Fibroblast of skin of abdomen (primary cell): ENCODE measurements at places on chromosomes 7 and 10.

DNA sequence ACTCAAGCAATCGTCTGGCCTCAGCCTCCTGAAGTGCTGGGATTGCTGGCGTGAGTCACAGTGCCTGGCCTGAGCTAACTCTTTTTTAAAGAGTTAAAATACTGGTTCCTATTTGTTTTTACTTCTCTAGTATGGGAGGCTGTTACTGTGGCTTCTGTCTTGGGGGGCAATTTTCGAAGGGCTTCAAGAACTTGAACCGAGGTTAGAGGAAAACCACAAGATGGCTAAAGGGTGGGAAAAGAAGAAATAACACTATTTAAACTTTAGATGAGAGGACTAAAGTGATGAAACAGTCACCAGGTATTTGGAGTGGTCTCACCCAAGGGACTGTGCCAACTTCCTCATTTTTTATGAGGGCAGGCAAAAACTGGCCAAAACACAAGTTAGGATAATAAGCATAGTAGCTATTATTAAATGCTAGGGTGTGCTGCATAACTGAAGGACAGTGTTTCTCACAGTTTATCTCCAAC lies 17.8 kb downstream of the MET start:
- peak; percentile 29 for DNase-seq

GRCh38 chr7:104818961-104819880 lies 194.8 kb upstream of the KMT2E start:
- DNase-seq, result no peak

DNA sequence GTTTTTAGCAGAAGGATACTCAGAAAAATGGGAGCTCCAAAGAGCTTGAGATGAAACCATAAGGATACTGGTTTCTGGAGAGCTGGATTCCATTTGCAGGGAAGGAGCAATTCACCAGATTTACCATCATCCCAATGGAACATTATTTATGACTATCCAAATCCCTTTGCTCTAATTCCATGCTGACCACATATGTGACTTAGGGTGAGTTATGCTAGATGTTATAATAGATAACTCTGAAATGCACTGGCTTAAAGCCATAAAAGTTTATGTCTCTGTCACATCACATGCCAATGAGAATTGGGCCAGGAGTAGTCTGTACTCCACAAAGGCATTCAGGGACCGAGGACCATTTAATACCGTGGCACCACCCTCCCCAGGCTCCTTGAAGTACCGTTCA lies 185.2 kb downstream of the SKIDA1 start:
- peak; percentile 86 for DNase-seq

DNA sequence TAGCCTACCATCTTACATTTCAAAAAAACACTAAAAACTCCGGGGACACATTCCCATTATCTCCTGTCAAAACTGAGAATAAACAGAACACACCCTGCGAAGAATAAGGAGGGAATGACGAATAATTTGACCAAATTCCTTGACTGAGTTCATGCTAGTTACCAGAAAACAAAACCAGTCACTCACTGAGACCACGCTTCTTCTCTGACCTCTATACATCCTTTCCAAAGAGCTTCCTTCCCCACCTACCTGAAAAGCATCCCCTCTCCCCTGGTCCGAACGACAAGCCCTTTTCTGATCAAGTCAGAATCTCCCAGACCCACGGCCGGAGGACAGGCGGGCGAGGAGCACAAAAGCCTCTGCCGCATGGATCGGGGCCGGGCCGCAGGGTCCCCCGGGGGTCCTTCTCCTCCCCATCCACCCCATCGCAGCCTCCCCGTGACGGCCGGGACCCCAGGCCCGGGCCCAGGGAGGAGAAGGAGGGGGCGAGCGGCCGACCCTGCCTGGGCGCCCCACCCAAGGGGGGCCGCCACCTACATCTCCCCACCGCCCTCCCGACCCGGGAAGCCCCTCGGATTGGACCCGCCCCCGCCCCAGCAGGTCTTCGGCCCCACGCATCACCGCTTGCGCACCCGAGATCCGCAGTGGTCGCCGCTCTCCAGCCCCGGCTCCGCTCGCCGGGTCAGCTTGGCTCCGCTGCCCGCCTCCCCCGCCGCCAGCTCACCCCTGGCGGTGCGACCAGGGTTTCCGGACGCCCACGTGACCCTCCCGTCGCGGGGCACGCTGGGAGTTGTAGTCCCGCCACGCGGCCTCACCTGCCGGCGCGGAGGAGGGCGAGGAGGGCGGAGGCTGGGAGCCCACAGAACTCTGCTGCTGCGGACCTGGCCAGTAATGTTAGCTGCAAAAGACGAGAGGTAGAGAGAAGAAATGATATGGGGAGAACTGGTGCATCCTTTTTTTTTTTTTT lies at the start of gene SLC37A3:
Gene SLC37A3 (minus strand): TSS at position 747 of the 967 bp plus-strand sequence. CDS start 16,004 bp downstream, outside the sequence.
- peak; percentile 69 for DNase-seq

- DNase-seq, result no peak
Observed at GRCh38 chr10:30842185-30842584, 189.5 kb downstream of the ZNF438 start.

DNA sequence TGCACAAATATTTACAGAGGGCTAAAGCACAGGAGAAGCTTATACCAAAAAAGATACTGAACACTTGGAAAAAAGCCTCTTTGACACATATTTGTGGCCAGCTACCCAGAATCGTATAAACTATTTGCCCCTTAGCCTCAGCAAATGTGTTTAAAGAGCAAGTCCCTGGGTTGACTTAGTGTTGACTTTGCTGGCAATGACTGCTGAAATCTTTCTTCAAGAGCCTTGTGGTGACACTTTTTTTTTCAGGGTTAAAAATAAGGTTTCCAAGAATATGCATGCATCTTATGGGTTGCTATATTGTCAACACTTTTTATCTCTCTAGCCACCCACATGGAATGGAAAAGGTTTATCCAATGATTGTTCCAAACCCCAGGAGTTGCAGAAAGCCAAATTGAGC lies 14.9 kb upstream of the PLEKHS1 start:
- peak; percentile 18 for DNase-seq

DNA sequence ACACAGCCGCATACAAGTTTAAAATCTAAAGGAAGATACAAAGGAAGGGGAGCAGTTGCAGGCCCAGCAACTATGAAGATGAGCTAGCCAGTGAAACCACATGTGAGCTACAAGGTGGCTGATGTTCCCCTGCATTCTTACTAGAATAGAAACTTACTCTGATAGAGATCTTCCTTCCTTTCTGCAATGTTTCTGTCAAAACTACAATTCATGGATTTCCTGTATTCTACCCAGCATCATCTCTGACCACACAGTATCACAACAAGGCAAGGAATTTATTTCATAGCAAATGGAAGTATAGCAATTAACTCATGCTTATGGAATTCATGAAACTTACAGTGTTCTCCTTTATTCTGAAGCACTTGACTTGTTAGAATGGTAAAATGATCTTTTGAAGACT lies 68.7 kb upstream of the AASS start:
- DNase-seq, result no peak

- DNase-seq, result peak; percentile 44
Observed at GRCh38 chr10:70885481-70885880, 2.9 kb downstream of the PCBD1 start.

DNA sequence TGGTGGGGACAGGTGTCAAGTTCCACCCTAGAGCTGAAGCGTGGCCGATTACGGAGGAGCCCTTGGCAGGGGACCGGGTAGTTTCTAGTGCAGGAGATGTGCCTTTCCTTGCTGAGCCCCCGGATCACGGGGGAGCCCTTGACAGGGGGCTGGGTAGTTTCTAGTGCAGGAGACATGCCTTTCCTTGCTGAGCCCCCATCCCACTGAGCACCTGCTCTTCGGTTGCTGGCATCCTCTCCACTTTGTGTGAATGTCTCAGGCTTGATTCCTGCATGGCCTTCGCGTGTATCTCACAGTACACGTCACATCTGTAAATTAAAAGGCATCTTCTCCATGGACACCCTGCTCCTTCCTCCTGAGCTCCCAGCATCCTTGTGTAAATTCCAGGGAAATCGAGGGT lies 263.5 kb downstream of the ADARB2 start:
- no peak for DNase-seq

GRCh38 chr7:7653593-7654187 lies 13.1 kb downstream of the UMAD1 start:
- DNase-seq, result no peak

DNA sequence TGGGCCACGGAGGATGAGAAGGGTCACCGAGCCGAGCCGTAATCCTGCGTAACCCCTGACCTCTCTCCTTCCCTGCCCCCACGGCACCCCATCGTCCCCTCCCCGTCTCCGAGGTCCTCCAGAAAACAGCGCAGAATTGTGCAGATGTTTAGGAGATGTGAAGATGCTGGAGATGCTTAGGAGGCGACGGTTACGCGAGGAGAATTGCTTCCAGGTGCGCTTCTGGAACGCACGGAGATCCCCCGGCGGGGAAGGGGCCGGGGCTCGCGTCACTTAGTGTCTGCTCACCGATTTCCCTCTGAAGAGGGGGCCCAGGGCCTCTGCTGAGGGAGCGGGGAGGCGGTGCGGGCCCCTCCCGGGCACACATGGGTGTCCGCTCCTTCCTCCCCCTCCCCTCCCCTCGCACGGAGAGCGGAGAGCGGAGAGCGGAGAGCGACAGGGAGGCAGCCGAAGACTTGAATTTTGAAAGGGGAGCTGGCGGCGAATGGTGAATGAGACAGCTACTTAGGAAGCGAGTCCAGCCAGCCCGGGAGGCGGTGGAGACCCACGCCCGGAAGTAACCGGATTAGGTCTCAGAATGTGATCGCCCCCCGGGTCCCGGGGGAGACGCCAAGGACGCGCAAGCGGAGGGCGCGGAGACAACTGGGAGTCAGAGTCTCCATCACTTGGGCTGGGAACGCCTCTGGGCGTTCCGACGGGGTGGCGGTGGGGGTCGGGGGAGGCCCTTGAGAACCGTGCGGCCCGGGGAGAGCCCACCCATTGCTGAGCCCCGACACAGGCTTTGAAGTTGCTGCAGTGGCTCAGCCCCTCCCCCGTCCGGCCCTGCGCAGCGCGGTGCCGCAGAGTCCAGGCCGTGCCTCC lies 8.7 kb upstream of the EN2 start:
- DNase-seq, result no peak

DNA sequence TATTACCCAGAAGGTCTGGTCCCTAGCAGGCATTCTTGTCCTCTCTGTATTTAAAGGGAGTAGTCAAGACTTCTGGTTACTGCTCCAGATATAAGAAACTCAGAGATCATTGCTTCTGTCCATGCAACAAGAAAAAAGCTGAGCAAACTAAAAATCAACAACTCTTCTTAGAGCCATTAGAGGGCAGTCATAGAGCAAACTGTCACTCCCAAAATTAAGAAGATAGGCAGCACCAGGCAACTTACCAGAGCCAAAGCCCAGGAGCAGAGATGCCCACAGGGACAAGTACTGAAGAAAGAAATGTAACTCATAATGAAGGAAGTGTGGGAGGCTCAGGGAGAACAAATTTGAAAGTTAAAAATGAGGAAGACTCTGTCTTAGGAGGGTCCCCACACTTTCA lies 472.9 kb upstream of the COBL start:
- DNase-seq, result no peak

DNA sequence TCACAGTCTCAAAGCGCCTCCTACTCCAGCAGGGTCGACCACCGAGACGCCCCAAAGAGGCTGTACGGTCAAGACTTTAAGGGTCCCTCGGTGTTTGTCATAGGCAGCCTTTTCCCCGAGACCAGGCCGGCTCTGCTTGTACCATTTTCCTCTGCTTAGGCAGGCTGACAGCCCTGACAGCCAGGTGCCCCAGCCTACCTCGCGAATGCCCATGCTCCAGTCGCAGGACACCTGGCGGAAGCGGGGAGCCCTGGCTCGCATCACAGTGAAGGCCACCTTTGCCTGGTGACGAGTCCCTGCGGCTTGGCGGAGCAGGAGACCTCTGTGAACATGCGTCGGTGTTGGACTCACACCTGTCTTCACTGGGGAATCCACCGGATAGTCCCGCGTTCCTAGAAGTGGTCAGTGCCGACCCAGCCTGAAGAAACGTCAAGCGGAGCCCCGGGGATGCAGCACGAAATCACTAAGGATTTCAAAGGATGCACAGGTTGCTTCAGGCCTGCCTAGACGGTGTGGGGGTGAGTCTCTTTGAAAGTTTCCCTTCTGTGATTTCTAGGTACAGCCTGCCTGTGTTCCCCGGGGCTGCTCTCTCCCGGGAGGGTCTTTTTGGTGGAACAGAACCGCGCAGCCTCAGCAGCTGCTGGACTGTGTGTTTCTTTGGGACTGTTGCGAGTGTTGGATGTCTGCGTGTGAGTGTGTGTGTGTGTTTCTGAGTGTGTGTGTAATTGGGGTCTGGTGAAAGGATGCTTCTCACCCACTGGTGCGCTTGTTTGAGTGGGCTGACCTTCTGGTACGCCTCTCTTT lies 30.5 kb upstream of the ZNF273 start:
- DNase-seq, result no peak

DNA sequence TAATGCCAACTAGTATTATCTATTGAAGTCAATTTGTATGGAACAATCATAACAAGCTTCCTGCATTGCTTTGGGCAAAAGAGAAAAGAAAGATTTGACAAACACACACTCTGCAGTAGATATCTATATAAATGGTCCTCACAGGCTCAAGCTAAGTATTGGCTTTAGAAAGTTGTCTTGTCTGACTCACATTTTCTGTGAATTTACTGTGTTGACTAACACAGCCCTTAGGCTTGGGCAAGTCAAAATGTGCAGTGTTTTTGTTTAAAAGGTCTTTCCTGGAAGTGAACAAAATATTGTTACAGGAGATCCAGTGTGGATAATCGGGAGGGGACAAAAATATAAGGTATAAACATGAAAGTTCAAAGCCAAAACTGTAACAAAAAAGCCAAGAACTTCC lies 194.4 kb downstream of the RELN start:
- DNase-seq, result no peak

DNA sequence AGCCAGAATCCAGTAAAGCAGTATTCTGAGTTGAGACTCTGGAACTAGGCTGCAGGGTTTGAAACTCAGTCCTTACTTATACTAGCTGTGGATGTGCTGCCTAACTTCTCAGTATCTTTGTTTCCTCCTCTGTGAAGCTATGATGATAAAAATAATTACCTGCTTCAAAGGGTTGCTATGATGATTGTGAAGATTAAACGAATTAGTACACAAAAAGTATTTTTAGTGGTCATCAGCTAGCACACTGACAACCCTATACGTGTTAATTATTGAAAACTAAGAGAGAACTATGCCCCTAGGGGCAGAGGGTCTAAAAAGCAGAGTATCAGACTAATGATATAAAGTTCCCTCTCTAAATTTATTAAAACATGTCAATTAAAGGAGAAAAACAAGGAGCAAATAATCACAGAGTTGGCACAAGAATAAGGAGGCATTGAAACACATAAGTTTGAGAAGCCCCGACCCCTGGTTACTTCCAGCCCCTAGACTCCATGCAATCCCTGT lies 34.4 kb upstream of the ADD3 start:
- no peak for DNase-seq

DNA sequence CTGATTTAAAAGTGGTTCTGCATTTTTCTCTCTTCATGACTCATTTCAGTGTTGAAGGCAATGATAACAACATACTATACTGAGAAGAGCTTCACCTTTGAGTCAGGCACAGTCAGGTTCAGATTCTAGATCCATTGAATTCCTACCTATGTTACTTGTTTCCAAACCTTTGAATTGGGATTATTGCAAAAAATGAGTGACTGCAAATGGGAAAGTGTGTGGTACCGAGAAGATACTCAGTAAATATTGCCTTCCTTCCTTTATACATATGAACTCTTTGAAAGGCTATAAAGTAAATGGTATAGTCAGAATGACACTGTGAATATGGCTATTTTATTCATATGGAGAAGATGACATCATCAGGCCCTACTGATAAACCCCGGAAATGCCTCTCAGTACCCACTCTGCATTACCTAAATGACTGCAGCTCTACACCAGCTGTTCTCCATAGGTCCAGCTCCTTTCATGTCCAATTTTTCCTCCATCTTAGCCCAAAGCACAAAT lies 66.7 kb upstream of the FGL2 start:
- DNase-seq, result no peak

- DNase-seq, result no peak
Observed at GRCh38 chr10:50527442-50528043, 96.2 kb downstream of the SGMS1 start.

GRCh38 chr7:115906731-115907130 lies 123.8 kb downstream of the TFEC start:
- DNase-seq, result peak; percentile 33
